ENCODE measurements at places on chromosomes 3 and 15.

- no peak for DNase-seq
Measured at GRCh38 chr3:162211470-162211869, 714.9 kb downstream of the OTOL1 start.

- DNase-seq: no peak
Measured at GRCh38 chr15:40464595-40465185, 6.1 kb upstream of the CHST14 start.

DNA sequence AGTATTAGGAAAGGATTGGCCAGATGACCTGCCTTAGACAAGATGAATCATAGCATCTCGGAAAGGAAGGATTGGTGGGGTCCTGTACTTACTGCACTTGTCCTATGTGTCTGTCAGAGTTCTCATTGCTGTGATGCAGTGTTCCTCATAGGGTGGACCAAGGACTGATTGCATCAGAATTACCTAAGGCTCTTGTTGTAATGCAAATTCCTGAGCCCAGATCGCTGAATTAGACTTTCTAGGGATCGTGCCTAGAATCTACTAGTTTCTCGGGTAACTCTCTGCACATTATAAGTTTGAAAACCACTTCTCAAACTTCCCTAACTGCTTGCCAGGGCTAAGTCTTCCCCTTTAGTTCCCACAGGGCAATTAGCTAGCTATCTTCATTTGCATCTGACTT lies 74.9 kb upstream of the SKOR1 start:
- DNase-seq: no peak

GRCh38 chr3:2937592-2937991 lies 172.6 kb downstream of the IL5RA start:
- no peak for DNase-seq

DNA sequence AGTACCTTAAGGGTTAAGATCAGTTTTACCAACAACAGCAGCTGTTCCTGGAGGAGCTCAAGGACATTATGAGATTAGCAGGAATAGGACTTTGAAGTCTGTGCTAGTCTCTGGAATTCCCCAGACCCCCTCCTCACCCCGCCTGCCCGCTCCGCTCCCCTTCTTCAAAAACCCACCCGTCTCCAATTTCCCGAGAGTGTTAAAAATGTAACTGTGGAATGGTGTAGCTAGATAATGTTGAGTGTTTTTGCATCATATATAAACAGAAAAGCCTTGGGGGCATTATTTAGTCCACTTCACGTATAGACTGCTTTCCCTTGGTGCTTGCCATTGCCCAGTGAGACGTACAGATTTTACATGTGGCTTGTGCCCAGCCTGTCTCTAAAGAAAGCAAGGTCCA lies 65.0 kb upstream of the SEMA6D start:
- DNase-seq: no peak

All from stimulated activated CD4-positive, alpha-beta T cell treated with anti-CD3 and anti-CD28 coated beads, Interleukin-1b, Interleukin-23, amount 100 ng/mL, for 48 hours (primary cell).